NCI-H1105 treated with DMSO at 0.1 percent for 48 hours (cell line): ENCODE measurements at places on chromosomes 7 and 10.

GRCh38 chr7:28782362-28782761 lies 175.8 kb downstream of the TRIL start:
- DNase-seq: no peak

DNA sequence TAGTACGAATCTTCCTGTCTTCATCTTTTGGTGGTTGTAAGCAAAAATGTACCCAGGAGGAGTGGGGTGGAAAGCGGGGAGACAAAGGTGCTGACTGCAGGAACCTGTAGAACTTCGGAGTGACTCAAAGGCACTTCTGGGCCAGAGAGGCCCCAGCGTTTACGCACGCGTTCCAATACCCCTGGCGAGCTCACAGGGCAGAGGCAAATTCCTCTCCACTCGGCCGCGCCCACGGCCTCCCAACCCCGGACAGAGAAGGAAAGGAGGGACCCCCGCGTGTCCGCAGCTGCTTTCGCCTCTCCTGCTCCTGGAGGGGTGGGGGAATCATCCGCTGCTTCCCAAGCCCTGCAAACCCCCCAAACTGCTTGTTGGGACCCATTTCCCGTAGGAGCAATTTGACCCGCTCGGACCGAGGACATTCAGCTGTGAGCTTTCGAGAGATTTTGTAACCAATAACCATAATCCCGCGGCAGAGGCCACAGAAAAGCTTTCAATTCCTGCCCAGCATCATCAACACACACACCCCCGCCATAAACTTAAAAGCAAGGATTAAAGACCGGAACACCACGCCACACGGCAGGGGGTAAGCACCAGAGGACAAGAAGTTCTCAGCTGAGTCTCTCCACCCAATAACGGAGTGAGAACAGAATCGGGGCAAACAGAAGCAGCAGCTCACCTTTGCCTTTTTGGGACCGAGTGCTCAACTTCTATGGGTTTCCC lies 2.3 kb downstream of the IGF2BP3 start:
- DNase-seq: peak; percentile 37

DNA sequence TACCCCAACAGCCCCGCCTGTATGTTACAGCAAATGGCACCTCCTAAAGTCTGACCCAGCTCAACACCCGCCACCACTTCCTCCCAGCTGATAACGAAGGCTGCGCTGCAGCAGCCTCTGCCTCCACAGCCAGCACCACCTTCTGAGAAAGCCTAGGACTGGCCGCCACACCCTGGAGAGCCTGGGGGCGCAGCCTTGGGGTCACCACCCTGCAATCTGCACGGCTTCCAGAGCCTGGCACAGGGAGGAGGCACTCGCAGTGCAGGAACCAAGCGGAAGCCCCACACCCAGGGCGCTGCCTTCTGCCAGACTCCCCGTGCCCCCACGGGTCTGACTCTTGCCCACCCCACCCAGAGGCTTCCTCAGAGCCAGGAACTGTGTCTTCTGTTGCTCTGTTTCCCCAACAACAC lies 112.5 kb downstream of the MAD1L1 start:
- no peak for DNase-seq

- DNase-seq: no peak
Observed at GRCh38 chr10:106513352-106513771, 651.1 kb downstream of the SORCS1 start.

- DNase-seq: no peak
Observed at GRCh38 chr10:28127881-28128280, 129.0 kb upstream of the ODAD2 start.

DNA sequence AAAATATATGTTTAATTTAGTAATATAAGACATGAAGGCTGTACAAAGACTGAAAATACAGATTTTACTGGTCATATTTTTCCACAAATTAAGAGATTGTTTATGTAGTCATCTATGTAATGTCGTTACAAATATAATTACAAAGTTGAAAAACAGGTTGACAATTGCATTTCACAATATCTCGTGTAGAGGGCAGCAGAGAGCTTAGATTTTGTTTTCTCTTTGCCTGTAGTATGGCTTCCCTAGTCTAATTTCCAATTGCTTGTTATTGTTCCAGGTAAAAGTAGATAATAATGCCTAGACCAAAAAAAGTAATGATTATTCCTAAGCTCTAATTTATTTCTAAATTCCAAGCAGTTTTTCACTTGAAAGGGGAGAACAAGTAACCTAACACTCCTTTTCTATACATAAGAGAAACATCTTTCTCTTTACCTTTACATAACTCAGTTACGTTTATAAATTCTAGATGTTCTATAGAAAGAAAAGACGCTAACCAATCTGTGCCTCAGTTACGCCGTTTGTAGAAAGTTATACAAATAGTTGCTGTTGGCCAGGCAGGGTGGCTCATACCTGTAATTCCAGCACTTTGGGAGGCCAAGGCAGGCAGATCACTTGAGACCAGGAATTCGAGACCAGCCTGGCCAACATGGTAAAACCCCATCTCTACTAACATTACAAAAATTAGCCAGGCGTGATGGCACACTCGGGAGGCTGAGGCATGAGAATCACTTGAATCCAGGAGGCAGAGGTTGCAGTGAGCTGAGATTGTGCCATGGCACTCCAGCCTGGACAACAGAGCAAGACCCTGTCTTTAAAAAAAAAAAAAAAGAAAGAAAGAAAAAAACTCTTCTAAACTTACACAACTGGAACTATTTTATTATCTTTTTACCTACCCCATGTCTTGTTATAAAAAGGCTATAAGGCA lies 30.0 kb downstream of the NET1 start:
- DNase-seq: peak; percentile 46

- DNase-seq: no peak
Observed at GRCh38 chr10:688312-689120, 952 bp downstream of the DIP2C start.

GRCh38 chr10:42938351-42938750 lies 138.5 kb upstream of the RET start:
- no peak for DNase-seq

GRCh38 chr7:12942609-12943008 lies 255.2 kb downstream of the ARL4A start:
- peak; percentile 60 for DNase-seq

DNA sequence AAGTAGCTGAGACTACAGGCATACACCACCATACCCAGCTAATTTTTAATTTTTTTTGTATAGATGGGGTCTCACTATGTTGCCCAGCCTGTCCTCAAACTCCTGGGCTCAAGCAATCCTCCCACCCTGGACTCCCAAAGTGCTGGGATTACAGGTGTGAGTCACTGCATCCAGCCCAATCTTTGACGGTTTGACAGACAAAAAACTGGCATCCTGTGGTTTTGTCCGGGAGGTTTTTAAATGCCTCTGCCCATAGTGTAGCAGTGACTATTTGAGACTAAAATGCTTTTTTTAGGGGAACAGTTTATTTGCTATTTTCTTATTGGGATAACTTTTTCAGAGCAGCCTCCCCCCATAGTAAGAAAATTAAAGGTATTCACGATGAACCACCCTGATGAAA lies 523.7 kb upstream of the GALNT17 start:
- no peak for DNase-seq

- DNase-seq: no peak
Observed at GRCh38 chr7:154767142-154767541, 235.8 kb downstream of the PAXIP1 start.

GRCh38 chr10:17850501-17850900 lies 41.4 kb downstream of the MRC1 start:
- DNase-seq: peak; percentile 30

DNA sequence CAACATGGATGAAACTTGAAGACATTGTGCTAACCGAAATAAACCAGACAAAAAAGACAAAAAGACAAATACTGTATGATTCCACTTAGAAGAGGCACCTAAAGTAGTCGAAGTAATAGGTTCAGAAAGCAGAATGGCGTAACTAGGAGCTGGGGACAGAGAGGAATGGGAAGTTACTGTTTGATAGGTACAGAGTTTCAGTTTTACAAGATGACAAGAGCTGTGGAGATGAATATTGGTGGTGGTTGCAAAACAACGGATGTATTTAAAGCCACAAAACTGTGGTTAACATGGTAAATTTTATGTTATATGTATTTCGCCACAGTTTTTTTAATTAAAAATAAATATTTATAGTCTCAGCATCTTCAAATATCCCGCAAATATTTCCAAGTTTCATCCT lies 64.1 kb upstream of the DIP2C start:
- DNase-seq: no peak

- DNase-seq: no peak
Observed at GRCh38 chr10:99396471-99396870, 34.0 kb downstream of the GOT1 start.

GRCh38 chr10:98328163-98328562 lies 60.2 kb upstream of the LOXL4 start:
- no peak for DNase-seq

GRCh38 chr10:10785627-10786026 lies 232.0 kb upstream of the CELF2 start:
- no peak for DNase-seq

DNA sequence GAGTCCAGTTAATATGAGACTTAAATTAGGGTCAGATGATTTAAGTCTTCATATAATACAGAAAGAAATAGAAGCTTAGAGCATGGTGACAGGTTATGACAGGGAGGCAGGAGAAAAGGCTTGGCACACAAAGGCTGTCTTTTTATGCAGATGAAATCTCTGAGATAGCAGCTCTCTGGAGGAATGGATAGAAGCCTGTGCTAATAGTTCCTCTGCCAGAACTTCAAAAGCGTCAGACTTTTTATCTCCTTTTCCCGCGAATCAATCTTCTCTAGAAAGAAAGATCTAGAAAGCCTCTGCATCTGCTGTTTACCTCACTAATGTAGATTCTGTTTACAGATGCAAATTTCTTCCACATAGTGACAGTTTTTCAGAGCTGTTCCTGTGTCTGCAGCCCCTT lies 1106.2 kb downstream of the XPNPEP1 start:
- no peak for DNase-seq

GRCh38 chr7:159105832-159106811 lies 38.5 kb downstream of the VIPR2 start:
- DNase-seq: no peak

DNA sequence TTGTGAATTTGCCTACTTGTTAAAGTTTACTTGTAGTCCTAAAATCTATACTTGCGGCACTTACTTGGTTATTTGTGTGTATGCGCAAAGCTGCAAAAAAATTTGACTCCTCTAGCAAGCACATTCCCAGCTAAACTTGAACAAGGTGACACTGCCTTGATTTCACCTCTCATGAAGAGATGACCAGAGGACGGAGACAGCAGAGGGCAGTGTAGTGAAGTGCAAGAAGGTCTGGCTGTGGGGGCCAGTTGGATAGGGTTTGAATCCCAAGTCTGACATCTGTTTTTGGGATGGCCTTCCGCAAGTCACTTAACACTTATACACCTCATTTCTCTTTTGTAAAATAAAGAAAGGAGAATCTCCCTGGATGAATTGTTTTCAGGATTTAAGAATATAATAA lies 15.7 kb downstream of the SLK start:
- peak; percentile 10 for DNase-seq

GRCh38 chr7:90446137-90446899 lies 23.1 kb upstream of the PTTG1IP2 start:
- no peak for DNase-seq

DNA sequence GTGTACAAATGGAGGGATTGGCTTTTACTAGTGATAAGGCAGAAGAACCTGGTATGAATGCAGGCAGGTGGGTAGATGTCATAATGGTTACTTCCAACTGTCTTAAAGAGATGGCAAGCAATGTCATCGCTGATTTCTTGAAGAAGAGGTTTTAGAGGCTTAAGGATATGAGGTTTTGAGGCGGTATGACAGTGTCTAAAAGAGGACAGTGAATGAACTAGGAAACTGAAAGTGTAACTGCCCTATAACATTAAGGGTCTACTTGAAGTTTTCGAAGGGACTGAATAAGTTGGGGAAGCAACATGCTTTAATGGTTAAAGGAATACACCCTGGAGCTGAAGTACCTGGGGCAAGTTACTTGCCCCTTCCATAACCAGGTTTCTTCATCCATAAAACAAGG lies 70.9 kb downstream of the NDUFB2 start:
- DNase-seq: no peak

DNA sequence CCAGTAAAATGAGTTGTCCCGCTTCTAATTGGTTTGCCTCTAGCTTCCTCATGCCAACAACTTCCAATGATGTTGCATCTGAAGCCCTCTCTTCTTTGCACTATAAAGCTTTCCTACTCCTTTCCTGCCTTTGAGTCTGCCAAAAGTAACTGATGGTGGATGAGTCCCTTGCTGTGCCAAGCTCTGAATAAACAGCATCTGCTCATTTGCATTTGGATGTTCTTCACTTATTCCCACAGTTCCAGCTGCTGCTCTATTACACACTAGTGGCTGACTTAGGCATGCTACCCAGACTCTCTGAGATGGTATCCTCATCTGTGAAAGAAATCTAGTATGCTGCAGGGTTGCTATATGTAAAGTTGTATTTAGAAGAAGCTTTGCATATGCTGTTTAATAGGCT lies 24.9 kb downstream of the SFR1 start:
- peak; percentile 1 for DNase-seq

- DNase-seq: no peak
Observed at GRCh38 chr7:82273886-82274285, 169.7 kb downstream of the CACNA2D1 start.

DNA sequence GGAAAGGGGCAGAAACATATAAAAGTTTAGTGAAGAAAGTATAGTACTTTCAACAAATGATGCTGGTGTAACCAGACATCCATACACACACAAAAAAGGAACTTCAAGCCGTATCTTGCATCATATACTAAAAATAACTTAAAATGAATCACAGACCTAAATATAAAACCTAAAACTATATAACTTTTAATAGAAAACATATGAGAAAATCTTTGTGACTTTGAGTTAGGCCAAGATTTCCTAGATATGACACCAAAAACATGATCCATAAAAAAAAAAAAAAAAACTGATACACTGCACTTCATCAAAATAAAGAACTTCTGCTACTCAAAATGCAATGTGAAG lies 40.9 kb downstream of the NUDCD3 start:
- no peak for DNase-seq

GRCh38 chr10:71645185-71645584 lies 74.4 kb downstream of the C10orf105 start:
- DNase-seq: no peak

GRCh38 chr7:142085428-142085827 lies 26.1 kb upstream of the MGAM2 start:
- DNase-seq: no peak

DNA sequence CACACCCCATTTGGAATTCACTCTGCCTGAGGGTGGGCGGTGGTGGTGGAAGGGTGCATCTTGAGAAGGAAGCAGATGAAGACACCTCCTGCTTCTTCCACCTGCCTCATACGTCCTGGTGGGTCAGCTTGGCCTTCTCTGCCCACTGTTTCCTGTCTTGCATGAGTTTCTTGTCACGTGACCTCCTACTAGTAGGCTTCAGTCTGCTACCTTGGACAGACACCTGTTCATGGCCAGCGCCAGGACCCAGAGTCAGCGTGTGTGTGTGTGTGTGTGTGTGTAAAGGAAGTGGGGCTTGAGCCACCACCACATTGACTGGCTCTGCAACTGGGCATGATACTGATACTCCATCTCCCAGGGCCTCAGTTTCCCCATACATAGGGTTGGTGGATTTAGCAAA lies 17.1 kb upstream of the VPS37D start:
- DNase-seq: no peak

- peak; percentile 36 for DNase-seq
Observed at GRCh38 chr10:93376372-93377293, 105.5 kb downstream of the MYOF start.

- peak; percentile 1 for DNase-seq
Observed at GRCh38 chr10:44925224-44925623, 14.1 kb downstream of the TMEM72 start.
